Renal pelvis (tissue), 12 donors: ENCODE measurements at places on chromosomes 4 and X. TPM values are rescaled to one million over a fixed set of nuclear protein-coding genes. Genes with fewer than 3 reads are reported as not detected.

Gene CNKSR2
- polyA plus RNA-seq: 1.1 TPM

Gene TMEM271
- polyA plus RNA-seq: not detected

Gene CXCL6
- not detected for polyA plus RNA-seq

Gene CLGN
- polyA plus RNA-seq: 3.5 TPM

Gene STARD8
- 21.0 TPM for polyA plus RNA-seq

Gene FAM133A
- polyA plus RNA-seq: 0.10 TPM
